Effector CD4-positive, alpha-beta T cell (primary cell): ENCODE measurements at places on chromosomes 6 and 20.
A peak's percentile ranks its signal among the peaks of the same experiment; 100 is the strongest.

DNA sequence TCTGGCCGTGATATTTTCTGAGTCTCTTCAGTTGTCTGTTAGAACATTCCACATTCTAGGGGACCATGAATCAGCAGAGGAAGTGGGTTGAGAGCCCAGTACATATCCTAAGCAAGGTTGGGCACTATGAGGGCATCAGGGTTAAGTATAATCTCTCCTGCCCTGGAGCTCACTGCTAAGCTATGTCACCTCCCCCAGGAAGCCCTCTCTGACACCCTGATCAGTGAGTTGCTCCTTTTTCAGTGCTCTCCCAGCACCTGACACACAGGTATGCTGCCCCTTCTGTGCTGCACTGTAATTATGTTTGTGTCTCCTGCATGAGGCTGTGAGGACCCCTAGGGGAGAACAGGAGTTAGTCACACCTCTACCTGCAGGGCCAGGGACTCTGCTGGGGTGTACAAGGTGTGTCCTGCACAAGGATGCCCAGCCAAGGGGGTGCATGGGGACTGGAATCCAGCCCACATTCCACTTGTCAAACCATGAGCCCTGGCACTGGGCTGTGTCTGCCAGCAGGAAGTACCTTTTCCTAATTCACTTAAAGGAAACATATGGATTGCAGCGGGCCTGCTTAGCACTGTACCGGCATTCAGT is 3.9 kb downstream of the RAB44 start:
- DNase-seq: no peak

GRCh38 chr20:41000628-41001027 is 28.0 kb upstream of the TOP1 start:
- DNase-seq: no peak

GRCh38 chr6:87756858-87757257 is 54.8 kb upstream of the AKIRIN2 start:
- DNase-seq: peak; percentile 2

DNA sequence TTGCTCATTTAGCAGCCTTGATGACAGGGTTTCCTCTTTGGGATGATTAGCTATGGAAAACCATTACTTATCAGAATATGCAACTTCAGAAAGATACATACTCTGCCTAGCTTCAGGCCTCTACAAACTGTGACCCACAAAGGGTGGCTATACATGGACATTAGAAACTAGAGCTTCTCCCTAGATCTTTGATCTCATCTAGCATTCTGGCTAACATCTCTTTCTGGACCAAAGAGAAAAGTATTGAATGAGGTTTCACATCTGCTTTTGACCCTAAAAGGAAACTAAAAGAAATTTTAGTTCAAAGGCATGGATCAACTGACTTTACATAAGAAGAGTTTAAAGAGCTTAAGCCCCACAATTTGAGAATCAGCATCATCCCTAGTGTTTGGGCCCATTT is 12.4 kb upstream of the HMGN3 start:
- no peak for DNase-seq

DNA sequence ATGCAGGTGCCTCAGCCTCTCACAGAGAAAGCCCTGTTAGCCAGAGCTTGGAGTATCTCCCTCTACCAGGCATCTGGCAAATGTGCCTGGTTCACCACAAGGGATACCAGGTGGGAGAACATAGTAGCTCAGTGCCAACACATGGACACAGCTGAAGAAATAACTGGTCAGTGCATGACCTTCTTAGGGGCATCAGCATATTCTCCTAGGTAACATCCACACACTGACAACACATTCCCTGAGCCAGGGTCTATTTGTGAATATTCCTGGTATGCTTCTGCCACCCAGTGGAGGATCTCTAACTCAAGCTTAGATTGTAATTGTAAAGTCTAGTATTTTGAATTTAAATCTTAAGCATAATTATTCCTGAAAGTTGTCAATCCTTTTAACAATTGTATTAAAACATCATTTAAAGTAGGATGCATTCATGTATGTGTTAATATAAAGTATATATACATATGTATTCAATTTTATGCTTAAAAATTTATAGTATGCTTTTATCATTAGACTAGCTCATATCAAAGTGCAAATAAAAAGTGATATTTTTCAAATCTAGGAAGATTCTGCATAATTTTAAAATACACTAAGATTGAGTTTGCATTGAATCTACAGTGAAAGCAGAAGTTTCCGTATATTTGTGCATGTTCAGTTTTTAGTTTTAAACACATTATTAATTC is 45.3 kb upstream of the COL21A1 start:
- DNase-seq: no peak

GRCh38 chr6:80210618-80211017 is 104.1 kb downstream of the BCKDHB start:
- no peak for DNase-seq

GRCh38 chr6:140414966-140415620 is 1040.6 kb upstream of the CITED2 start:
- DNase-seq: no peak

DNA sequence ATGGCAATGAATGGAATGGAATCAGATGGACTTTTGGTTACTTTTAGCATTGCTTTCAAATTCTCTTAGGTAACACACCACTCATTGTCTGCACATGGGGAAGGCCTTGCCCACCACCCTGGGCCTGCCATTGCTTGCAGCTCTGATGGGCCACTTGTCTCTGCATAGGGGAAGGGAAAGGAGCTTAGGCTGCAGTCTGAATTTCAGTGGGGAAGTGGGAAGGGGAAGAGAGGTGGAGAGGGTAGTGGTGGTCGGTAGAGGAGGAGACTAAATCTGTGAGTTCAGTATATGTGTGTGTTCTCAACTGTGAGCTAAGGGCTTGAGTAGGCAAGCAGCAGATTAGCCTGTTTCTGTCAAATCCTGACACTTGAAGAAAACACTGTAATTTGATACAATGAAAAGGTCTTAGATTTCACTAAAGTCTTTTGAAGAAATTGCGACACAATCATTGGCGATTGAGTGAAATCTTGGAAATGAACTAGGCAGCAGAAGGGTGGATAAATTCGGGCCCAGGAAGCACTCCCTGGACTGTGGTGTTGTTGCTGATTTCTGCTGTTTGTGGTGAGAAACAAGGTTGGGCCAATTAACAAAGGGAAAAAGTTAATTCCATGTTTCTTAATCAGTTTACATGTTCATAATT is 80.6 kb downstream of the OTOR start:
- DNase-seq: no peak

GRCh38 chr6:84926189-84927155 is 162.1 kb upstream of the TBX18 start:
- DNase-seq: no peak

- no peak for DNase-seq
These were observed 18.8 kb upstream of the CLPSL2 start for GRCh38 chr6:35757456-35758123.

GRCh38 chr20:56778765-56779195 is 149.7 kb downstream of the TFAP2C start:
- DNase-seq: no peak

- no peak for DNase-seq
These were observed 158.2 kb upstream of the MCHR2 start for GRCh38 chr6:100152201-100152600.

DNA sequence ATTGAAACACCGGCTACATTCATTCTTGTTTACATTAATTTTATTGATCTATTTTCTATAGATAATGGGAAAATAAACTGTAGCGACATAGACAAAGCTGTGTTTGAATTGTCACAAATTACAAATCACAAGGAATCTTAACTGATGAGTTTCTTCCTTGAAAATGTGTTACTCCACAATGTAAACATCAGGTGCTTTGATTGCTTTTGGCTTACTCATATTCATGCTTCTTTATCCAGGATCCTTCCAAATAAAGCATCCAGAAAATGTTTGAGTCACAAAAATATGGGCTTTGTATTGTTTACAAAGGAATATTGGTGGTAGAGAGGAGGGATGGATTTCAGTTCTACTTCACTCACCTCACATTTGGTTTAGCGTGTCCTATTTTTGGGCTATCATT is 64.0 kb downstream of the BMP2 start:
- DNase-seq: no peak

DNA sequence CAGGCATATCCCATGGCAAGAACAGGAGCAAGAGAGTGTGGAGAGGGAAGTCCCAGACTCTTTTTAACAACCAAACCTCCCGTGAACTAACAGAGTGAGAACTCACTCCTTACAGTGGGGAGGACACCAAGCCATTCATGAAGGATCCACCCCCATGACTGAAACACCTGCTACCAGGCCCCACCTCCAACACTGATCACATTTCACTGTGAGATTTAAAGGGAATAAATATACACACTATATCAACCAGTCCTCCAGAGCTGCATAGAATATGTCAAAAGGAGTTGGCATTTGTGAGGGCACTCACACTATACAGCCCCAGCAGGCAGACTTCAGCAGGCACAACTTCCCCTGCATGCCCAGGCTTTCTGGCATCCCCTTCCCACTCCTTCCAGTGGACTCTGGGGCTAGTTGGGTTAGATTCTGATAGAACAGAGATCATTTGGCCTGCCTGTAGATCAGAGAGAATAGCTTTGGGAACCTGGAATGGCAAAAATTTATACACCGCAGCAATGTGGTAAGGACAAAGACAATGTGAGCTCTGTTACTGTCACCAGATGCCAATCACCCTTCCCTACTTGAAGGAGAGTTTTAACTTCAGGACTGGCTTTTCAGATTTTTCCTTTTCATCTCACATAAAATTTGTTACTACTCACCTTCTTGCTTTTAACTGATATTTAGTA is 25.2 kb upstream of the TENT5A start:
- no peak for DNase-seq

- DNase-seq: no peak
These were observed 148.7 kb downstream of the SOX4 start for GRCh38 chr6:21742238-21742660.

- DNase-seq: no peak
These were observed 91.9 kb downstream of the SLC24A3 start for GRCh38 chr20:19304389-19304788.

DNA sequence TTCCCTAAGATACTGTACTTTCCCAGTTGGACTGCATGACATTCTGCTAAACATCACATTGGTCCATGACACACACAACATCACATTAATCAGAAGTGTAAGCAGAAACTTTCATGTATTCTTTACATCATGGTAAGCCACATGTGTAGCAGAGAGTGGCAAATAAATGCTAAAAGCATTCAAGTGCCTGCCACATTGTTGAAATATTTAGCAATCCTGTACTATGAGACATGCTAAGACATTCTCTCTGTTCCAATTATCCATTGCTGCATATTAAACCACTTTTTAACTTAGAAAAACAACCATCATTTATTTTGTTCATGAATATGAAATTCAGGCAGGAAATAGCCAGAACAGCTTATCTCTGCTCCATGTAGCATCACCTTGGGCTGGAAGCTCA is 207.7 kb upstream of the GJE1 start:
- DNase-seq: no peak

GRCh38 chr20:51275826-51276225 is 252.9 kb upstream of the KCNG1 start:
- DNase-seq: no peak

DNA sequence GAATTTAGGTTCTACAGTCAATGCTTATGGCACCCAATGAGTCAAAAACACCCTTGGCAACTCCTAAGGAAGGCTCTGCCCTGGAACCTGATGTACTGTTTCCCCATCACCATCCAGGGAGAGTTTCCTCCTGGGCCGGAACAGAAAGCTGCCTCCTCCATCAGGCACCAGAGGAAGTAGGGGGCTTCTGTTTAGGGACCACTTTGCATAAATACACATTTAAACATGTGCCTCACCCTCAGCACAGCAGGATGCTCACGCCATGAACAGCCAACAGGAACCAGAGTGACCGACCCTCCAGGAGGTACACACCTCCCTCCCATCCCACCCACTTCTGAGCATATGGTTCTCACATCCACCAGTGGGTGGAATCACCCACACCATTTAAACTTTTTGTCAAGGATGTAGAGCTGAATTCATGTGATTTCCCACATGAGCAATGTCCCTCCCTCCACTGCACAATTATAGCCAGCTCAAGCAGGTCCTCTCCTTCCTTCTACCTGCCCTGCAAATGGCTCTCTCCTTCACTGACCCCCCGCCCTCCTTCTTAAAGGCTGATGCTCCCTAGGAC is 14.8 kb downstream of the DDRGK1 start:
- DNase-seq: no peak

GRCh38 chr6:16278048-16278724 is 39.8 kb downstream of the GMPR start:
- no peak for DNase-seq

GRCh38 chr20:33070111-33071053 is 9.1 kb upstream of the BPIFB4 start:
- DNase-seq: no peak

GRCh38 chr6:163950159-163950558 is 535.6 kb downstream of the QKI start:
- DNase-seq: no peak

GRCh38 chr20:37421060-37421905 is 75.3 kb downstream of the SRC start:
- no peak for DNase-seq

DNA sequence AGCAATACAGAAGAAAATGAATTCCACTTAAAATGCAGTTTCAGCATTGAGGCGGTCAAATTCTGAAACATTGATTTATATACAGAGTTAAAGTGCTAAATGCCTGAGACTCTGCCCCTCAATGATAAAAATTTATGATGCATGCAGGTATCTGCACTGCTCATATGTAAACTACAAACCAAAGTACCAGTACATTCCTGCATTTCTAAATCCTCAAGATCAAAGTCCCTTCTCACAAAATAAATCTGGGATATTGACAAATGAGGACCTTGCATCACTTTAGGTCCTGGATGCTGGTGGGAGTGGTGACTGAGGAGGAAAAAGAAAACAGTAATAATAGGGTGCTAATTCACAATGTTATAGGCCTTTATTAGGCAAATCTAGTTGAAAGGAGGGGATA is 101.9 kb downstream of the FIG4 start:
- no peak for DNase-seq
